EL (cell line): ENCODE measurements at places on chromosomes 5 and 9.

GRCh38 chr5:156686796-156687195 is 163.3 kb upstream of the PPP1R2B start:
- no peak for DNase-seq

GRCh38 chr5:168570490-168571328 is 8.5 kb downstream of the PANK3 start:
- no peak for DNase-seq

DNA sequence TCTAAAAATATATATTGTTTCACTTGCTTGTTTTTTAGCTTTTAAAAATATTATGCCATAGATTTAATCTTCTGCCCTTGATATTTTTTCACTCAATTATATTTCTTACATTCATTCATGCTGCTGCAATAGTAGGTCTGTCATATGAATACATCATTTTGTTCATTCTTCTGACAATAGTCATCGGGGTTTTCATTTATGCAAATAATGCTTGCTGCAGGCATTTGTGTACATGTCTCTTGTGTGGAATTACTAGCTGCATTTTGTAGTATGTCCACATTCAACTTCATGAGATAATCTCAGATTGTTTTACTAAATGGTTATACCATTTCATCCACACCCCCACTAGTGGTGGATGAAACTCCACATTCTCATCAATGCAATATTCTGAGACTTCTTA is 5.3 kb upstream of the PLPP1 start:
- DNase-seq: peak; percentile 58

GRCh38 chr9:613771-614347 is 227.6 kb upstream of the DMRT1 start:
- peak; percentile 89 for DNase-seq

DNA sequence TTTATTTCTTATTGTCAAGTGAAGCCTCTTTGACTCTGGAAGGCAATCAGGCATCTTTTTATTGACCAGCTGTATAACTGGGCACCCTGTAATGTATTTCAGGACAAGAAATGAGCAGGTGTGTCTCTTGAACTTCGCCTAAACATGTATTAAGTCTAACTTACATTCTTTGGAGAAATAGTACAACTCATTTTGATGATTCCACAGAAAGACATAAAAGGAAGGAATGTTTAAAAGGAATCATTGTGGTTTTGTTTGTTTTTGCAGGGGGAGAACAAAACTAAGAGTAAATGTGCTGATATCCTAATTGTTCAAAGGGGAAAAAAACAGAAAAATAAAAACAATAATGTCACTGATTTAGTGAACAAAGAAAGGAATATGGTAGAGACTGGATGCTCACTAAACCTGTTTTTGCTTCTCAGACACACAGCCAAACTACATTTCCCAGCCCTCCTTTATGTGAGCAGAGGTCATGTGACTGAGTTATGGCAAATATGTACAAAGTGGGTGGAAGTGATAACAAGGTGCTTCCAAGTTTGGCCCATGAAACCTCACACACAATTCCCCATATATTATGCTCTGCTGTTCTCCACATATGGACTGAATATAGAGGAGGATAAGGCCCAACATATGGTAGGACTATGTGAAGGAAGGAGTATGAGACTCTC is 150.6 kb upstream of the ACOT12 start:
- DNase-seq: peak; percentile 6

- DNase-seq: no peak
Measured at GRCh38 chr9:70427161-70427945, 12.9 kb upstream of the KLF9 start.

GRCh38 chr5:14732991-14733390 is 68.5 kb downstream of the OTULIN start:
- no peak for DNase-seq

DNA sequence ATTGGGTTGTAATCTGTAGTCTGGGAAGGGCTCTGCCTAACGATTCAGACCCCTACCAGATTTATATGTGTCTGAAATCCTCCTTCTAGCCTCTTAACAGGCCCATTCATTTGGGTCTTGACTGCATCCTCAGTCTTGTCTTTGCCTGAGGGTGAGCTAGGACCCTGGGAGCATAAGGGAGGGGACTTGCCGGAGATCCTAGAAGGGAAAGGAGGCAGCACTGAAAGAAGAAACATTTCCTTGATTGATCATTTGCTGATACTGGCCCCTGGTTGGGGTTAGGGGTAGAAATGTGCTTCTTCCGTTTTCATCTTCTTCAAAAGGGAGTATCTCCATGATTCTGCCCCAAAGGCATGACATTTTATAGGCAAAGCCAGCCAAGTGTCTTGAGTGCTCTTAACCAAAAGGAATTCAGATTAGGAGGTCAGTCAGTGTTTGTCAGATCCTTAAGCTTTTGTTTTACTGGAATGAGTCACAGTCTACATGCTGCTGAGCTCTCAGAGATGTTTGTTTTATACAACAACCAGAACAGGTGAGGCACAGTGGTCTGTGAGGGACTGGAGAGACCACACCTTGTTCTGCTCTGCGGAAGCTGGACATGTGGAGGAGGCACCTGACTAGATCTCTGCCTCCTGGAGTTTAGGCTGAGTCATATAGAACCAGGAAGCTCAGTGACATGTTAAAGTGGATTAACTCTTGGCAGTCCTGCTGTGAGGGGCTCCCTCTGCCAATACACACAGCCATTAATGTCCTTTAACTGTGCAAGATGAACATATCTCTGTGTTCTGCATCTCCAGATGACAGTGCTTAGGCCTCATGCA is 37.7 kb downstream of the PCDHAC2 start:
- no peak for DNase-seq

DNA sequence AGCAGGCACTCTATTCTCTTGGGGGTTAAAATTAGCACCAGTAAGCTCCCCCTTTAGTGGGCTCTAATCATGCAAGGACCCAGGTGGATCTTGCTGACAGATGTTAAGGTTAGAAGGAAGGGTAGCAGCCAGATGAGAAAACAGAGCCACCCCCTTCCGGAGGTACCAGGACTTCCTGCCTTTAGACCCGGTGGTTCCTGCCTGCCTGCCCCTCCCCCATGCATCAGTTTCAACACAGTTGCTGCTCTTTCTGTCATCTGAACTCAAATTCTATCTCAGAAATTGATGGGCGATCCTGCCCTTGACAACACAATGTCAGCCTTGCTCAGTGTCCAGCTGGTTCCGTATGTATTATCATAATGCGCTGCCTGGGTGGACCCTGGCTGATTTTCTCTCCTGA is 287.3 kb downstream of the EBF1 start:
- DNase-seq: no peak

- DNase-seq: no peak
Measured at GRCh38 chr5:146758938-146759337, 119.6 kb downstream of the PPP2R2B start.

DNA sequence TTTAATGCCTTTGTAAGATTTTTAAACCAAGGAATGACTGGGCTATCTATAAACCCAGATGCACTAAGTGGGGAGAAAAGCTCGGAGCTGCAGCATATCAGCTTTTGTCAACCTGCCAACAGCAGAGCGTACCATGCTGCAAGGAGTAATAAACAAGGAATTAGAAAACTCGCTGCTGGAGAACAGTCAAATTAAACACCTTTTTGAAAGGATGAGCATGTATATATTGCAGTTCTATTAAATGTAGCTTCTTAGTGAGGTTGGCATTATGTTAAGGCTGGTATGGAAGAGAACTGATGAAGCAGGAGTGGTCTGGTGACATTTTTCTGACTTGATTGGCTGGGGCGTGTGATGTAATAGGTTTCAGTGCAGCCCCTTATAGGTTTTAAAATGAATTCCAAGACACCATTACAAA is 74.7 kb downstream of the PIK3R1 start:
- DNase-seq: peak; percentile 37

DNA sequence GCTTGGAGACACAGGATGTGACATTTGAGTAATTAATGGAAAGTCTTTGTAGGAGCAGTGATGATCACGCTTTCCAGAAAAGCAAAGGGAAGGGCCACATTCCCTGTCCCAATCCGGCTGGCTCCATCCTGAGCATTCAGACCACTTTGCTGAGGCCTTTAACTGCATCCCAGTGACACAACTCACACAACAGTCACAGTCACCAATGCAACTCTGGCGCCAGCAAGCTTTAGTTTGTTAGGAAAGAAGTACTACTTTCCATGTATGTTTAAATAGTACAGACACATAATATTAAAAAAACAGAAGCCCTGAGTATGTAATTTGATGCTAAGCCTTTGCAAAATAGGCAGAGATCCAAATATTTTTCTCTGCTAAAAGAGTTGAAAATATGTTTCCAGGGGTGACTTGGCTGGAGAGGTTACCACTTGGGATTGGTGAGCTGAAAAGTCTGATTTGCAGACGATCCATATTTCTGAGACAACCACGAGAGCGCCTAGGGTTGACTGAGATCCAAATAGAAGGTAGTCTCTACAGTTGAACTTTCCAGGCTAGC is 31.7 kb upstream of the GAS1 start:
- DNase-seq: peak; percentile 30

GRCh38 chr5:180590543-180591310 is 572 bp downstream of the SCGB3A1 start:
- no peak for DNase-seq

- DNase-seq: peak; percentile 32
Measured at GRCh38 chr9:92158097-92158601, 42.9 kb upstream of the SPTLC1 start.

DNA sequence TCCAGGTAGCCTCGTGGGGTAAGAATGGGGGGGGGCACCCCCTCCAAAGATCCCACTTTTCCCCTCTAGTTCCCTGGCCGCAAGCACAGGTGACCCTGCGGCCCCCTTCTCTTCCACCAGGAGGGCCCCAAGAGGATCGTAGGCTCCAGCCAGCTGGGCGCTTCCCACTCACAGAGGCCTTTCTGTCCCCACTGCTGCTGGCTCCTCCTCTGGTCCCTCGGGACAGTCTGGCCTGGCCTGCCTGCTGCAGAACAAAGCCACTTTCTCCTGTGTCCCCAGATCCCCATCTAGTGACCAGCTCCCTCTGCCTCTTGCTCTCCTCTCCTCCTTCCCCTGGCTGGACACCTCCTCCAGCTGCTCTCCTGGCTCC is 534 bp upstream of the SAPCD2 start:
- DNase-seq: no peak

GRCh38 chr9:135901031-135901758 is 6.2 kb downstream of the CAMSAP1 start:
- no peak for DNase-seq

- DNase-seq: no peak
Measured at GRCh38 chr5:134041570-134042411, 37.0 kb upstream of the VDAC1 start.

DNA sequence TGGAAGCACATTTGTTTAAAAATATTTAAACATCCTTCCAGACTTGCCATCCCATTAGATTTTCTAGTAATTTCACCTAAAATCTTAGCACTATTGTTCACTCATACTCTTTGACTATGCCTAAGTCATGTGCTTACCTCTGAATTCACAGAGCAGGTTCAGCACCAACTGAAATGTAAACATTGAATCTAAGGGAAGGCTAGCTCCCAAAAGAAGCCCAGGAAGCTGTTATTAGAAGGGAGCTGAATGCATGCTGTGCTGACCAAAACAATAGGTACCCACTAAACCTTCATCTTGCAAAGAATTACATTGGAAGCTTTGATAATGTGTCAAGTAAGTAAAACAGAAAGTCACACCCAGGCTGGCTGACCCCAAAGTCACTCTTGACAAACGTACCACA is 571.3 kb downstream of the GABRG2 start:
- no peak for DNase-seq

- no peak for DNase-seq
Measured at GRCh38 chr5:146213210-146213826, 9.9 kb downstream of the RBM27 start.

- peak; percentile 63 for DNase-seq
Measured at GRCh38 chr9:116639251-116639741, 47.8 kb upstream of the TRIM32 start.

DNA sequence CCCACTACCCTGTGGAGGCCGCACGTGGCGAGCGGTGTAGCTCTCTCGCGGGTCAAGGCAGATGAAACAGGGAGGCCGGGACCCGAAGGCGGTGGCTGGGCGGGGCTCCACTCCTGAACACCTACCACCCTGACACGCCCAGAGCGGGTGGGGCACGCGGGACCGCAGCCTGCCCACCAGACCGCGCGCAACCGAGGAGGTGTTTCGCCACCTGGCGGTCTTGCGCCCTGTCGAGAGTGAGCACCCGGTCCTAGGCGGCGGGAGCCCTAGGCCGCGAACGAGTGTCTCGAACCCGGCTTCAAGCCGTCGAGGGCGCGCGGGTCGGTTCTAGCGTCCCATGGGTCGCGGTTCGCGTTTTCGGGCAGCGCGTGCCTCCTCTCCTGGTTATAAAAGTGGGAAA is 2.2 kb upstream of the EXOSC3 start:
- no peak for DNase-seq

DNA sequence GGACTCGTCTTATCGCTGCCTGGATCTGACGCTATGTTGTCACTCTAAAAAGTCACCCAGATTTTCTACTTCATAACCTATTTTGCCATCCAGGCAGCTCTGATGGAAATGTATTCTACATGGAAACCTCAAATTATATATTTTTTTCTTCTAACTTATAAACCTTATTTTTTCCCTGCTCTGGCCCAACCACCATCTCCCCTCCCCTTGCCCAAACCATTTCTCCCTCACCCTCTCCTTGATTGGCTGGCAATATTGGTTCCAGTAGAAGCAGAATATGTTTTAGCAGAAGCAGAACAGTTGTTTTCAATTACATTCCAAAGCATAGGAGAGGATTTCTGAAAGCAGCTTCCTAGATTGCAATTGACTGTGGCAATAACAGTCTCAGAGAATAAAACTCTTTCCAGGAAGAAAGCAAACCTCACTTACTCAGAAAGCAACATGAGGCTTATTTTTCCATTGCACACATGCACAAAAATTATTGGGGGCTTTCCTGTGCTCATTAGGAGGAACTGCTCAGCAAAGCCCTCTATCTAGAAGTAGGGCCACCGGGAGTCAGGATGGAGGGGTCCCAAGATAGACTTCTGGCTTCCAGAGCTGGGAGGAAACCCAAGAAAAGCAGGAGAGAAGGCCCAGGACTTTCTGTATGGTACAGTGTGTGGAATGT is 191.8 kb downstream of the ESM1 start:
- no peak for DNase-seq

GRCh38 chr5:171762021-171762608 is 23.5 kb upstream of the SMIM23 start:
- DNase-seq: no peak

GRCh38 chr9:95815133-95815532 is 60.4 kb upstream of the ERCC6L2 start:
- DNase-seq: peak; percentile 61

GRCh38 chr9:113417370-113417769 is 6.8 kb downstream of the C9orf43 start:
- DNase-seq: no peak
